NB4 (cell line): ENCODE measurements at places on chromosomes 4 and X.

DNA sequence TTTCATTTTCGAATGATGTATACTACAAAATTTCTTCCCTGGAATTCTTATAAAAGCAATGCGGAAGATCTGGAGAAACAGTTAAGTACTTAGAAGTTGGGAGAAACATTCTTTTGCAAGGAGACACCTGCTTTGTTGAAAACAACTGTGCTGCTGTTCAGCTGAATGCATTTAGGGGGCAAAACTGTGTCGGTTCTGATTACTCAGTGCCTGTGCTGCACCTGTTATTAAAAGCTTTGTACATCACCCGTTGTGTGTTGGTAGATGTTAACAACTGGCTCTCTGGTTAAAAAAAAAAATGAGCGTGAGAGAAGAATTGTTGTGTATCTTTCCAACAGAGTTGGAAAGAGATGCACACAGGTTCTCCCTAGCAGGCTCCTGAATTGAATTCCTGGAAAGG lies 184.1 kb upstream of the HHIP start:
- DNase-seq, result no peak

DNA sequence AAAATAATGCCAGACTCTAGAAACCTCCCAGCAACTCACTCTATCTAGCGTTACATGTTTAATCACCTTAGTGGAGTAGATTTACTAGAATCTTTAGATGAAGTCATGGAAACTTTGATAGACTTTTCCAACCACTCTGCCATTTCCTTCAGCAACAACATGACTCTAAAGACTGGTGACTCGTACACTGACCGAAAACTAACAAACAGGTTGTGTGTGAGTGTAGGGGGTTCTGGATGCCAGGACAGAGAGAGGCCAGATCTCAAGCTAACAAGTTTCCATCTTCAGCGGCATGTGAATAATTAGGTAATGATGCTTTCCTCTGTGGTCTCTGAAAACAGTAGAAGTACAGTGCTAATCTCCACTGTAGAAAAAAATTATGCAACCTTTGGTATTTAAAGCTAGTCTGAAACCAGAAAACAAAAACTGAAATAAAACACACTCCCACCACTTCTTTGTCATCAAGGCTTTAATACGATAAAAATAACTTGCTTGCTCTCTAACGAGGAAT lies 286.4 kb downstream of the PRDM5 start:
- no peak for DNase-seq

DNA sequence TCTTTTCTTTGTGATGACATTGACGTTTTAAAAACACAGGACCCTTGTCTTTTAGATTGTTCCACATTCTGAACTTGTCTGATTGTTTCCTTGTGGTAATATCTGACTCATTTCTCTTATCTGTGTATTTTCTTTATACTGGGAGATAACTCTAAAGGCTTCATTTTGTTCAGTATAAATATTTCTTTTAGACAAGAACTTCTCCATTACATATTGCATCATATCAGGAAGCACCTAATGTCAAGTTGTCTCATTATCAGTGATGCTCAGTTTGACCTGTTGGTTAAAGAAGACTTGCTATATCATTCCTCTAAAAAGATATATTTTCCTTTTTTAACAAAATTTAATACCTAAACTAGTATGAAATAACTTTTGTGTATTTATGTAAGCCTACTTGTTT lies 152.3 kb upstream of the BMP3 start:
- no peak for DNase-seq

DNA sequence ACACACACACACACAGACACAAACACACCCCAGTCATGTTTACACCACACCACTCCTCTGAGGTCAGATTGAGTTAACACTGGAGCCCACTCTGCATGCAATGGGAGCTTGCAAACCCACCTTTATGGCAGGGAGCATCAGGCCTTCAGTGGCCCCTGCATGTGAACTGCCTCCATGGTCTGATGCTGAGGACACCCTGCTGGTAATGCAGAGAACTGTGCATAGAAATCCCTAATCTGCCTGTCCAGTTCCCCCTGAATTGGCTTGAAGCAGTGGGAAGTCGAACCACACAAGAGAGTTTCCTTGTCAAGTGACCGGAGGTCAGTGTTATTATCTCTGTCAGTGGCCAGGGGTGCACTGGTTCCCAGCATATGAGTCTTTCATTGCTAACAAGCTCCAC lies 59.8 kb downstream of the ANOS1 start:
- no peak for DNase-seq

DNA sequence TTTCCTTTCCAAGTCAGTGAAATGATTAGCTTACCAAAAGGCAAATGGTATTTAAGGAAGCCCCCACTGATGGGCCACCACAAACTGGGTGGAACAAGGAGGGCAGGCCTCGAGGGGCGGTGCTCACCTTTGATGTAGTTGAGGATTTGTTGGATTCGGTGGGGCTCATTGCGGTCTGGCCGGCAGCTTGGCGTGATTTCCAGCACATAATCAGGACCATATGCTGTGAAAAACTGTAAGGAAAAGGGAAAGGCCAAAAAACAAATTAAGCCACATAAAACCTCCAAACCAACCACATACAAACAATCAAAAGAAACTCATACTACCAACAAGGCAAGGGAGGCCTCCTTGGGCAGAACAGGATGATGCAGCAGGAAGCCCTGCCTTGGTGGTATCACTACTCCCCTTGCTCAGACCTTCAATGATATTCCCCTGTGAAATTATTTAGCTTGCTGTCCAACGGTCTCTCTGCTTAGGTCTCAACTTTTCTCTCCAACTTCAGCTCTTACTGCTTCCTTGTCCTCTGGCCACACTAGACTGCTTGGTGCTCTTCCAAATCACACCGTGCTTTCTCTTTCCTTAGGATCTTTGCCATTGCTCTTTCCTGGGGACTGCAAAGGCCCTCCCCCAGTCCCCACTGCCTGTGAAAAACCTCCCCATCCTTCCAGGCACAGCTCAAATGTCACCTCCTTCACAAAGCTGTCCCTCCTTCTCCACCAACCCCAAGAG lies 46.1 kb upstream of the CITED1 start:
- no peak for DNase-seq

- no peak for DNase-seq
These were observed 7.1 kb upstream of the BGN start for GRCh38 chrX:153487590-153488071.

DNA sequence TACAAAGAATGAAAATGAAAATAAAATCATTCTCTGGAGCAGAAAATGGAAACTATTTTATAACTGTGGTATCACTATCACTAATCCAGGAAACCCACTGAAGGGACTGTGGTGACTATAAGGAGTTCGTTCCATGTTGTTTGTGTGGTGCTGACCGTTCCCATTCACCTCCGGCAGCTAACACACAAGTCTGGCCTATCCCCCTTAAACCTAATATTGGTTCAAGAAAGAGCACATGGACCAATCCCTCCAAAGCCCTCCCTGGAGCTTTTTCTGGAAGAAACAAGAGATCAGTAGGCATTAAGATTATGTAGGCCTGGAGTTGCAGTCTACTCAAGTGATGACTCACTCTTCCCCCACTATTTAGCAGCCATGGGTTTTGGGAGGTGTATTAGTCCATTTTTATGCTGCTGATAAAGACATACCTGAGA lies 25.9 kb upstream of the FAM241A start:
- DNase-seq, result no peak

GRCh38 chr4:170087163-170087700 lies 2.5 kb downstream of the AADAT start:
- no peak for DNase-seq

- no peak for DNase-seq
These were observed 62.6 kb downstream of the TTC29 start for GRCh38 chr4:146883070-146883469.

GRCh38 chr4:186146458-186146857 lies 42.0 kb downstream of the FAM149A start:
- no peak for DNase-seq

DNA sequence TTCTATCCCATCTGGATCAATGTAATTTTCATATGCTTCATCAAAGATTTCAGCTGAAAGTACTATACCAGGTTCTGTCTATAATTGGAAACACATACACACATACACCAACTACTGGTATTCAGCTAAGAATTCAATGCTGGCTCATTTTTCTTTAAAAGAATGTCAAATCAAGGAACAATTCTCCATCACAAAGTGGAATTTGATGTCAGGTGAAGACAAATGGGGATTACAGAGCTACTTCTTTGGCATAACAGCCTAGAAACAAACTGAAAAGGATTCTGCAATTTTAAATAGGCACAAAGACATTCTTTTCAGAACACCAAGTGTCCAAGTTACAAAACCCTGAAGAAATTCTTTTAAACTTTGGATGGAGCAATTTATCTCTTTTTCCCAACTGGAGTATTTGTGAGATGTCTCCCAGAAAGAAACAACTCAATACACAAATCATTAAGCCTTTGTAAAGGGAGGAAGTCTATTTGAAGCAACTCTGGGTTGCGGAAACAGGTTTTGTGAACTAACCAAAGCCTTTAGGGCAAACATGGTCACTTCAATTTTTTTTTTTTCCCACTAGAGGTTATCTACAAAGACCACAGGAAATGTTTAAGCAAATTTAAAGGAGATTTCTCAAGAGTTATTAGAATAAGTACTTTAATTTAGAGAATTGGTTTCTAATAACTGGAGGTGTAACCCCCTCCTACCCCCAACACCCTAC lies 1.9 kb upstream of the FAM9C start:
- DNase-seq, result no peak

DNA sequence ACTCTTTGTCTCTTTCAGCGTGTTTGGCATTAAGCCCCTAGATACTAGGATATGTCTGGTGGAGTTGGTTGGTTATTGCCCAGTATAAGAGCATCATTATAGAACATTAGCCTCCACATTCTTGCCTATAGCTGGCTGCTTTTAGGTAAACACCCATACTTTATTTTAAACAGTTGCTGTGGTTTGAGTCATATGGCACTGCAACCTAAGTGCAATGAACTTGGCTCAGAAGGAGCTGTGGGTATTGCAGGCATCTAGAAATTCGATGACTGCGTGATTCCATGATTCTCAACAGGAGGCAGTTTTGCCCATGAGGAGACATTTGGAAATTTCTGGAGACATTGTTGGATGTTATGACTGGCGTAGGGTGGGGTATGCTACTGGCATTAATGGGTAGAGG lies 49.5 kb downstream of the DCLK2 start:
- no peak for DNase-seq

- DNase-seq, result no peak
These were observed 146.2 kb upstream of the BCOR start for GRCh38 chrX:40243755-40244515.

DNA sequence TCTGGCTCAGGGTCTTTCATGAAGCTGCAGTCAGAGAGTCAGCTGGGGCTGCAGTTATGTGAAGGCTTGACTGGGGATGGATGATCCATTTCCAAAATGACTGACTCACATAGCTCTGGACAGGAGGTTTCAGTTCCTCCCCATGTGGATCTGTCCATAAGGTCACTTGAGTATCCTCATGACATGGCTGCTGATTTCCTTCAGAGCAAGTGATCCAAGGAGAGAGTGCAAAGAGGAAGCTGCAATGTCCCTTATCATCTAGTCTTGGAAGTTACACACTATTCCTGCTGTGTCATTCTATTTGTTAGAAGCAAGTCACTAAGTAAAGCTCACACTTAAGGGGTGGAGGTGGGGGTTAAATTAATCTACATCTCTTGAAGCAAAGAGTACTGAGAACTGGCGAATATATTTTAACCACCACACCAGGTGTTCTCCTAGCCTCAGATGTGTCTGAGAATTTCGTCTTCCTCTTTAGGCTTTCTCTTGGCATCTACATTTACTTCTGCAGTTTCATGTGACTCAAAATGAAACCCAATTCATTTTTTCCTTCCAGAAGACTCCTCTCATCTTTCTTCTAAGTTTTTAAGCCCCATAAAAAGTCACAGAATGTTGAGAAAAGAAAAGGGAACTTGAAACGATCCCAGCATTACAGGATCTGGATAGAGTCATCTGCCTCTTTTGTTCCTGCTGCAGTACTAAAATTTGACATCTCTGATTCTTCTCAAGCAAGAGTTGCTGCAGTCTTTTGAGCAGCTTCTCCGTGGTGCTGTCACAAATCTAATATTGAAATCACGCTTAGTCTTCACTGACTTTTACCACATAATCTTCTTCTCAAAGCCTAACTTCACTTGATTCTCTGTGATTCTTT lies 3.8 kb upstream of the GRPR start:
- no peak for DNase-seq

- DNase-seq, result no peak
These were observed 71.2 kb upstream of the SLIT2 start for GRCh38 chr4:20180509-20180908.

- DNase-seq, result no peak
These were observed 2.3 kb upstream of the GRSF1 start for GRCh38 chr4:70841951-70842350.

DNA sequence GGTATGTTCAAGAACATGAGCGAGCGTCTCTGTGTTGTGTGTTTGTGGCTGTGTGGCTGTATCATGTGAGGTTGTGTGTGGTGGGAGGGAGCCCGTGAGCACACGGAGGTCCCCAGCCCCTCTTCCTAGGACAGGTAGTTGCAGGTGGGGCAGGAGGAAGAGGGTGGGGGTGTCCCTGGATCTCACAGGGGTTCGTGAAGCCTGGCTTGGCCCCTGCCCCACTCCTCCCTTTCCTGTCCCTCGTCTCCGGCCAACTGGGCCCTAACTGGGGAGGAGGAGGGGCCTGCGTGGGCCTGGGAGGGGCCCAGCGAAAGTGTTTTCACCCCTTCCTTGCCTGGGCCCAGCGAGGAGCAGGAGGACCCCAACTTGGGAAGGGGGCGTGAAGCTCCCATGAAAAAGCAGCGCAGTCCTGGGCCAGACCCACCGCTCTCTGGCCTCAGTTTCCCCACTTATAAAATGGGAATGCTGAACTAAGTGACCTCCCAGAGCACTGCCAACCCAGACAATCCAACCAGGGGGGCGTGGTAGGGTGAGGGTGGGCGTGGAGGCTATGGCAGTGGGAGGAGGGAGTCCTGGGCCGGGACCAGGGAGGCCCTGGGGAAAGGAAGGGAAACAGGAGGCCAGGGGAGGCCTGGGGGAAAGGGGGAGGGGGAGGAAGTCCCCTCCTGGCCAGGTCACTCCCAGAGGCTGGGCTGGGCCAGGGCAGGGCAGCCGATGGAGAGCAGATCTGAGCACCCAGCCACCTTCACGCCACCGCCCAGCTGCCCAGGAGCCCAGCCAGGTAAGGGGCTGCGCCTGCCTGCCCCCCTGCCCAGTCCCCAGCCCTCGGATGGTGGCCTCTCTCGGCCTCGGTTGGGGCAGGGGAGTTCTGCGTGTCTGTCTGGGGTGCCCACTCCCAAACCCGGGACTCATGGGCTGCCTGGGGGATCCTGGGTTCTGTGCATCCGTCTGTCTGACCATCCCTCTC lies at the start of gene AVPR2:
AVPR2 (plus strand) TSS at position 683 of the 967 bp plus-strand sequence. CDS start 473 bp downstream, outside the sequence.
- peak; percentile 28 for DNase-seq

- peak; percentile 81 for DNase-seq
These were observed 9.9 kb upstream of the GK start for GRCh38 chrX:30643313-30643821.

GRCh38 chrX:66914080-66914479 lies 275.2 kb upstream of the EDA2R start:
- peak; percentile 90 for DNase-seq

DNA sequence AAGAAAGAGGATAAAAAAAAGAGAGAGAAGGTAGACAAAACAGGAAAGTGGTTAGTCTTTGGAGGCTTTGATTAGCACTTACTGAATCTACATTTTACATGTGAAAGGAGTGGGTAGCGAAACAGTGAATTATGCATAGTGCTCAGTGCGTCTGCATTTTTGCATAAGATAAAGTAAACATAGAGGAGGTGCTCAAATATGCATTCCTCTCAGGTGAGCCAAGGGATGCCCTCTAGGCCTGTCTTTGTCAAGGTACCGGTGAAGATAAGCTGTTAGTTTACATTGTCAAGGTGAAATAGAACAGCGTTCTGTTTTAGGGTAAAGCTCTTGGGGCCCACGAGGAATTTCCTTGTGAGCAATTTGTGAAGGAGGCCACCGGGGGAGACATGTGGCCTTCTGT lies 260.6 kb downstream of the TRIML1 start:
- no peak for DNase-seq
